ENCODE measurements at places on chromosomes 6 and 20.

DNA sequence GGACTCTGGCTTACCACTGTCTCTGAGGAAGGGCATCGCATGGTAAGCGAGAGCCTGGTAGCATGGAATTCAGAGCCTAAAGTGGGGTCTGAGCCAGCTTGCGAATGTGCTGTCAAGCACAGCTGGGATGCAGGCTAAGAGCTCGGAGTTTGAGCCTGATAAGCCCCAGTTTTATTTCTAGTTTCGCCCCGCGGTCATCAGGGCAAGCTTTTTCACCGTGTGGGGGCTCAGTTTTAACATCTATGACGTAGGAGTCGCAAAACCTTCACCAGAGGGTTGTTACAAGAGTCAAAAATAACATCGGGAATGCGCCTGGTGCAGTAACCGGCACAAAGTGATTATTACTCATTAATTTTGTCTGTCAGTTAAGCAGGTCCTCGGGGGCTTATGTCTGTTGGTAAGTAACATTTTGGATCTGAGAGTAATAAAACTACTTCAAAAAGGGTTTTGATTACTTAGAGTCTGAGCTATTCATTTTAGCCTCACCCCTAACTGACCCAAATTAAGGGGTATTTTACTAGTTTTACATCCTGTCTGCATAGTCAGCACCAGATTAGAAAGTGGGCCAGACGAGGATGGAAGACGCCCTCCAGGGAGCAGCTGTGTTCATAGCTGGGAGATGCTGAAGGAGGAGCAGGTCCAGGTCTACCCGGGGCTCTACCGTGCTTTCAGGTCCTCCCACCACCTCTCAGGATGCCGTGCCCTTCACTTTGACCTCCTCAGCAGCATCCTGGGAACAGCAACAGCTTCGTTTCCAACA is 29.7 kb downstream of the SLC22A23 start:
- DNase-seq, result no peak

GRCh38 chr6:168333491-168333890 is 13.9 kb upstream of the DACT2 start:
- no peak for DNase-seq

GRCh38 chr6:112310439-112311125 is 36.5 kb upstream of the RFPL4B start:
- DNase-seq, result no peak

DNA sequence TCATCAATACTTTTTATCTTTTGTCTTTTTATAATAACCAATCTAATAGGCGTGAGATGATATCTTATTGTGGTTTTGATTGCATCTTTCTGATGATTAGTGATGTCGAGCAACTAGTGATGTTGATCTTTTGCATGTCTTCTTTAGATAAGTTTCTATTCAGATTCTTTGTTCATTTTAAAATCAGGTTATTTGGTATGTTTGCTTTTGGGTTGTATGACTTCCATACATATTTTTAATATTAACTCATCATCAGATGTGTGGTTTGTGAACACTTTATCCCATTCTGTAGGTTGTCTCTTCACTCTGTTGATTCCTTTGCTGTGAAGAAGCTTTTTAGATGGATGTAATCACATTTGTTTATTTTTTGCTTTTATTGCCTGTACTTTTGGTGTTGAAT is 295.8 kb downstream of the BCKDHB start:
- no peak for DNase-seq

- DNase-seq, result no peak
Observed at GRCh38 chr6:10424040-10424439, 9.2 kb upstream of the TFAP2A start.
